Natural killer cell treated with Interleukin-12 subunit alpha and Interleukin-12 subunit beta and Interleukin-15 and Interleukin-18, amount 100 ng/mL, for 72 hours (primary cell): ENCODE measurements at places on chromosomes 3 and 15.

GRCh38 chr3:99134986-99135385 is 233.5 kb upstream of the DCBLD2 start:
- no peaks in the 10 kb centered on the region for H3K27me3 ChIP-seq
- DNase-seq, result no peak
- H3K4me1 ChIP-seq, result no peaks in the 10 kb centered on the region
- no peak overlapping the region for H3K4me3 ChIP-seq

- no peak for DNase-seq
- H3K4me1 ChIP-seq, result peaks cover 69% of the 10 kb centered on the region
- H3K27me3 ChIP-seq, result no peaks in the 10 kb centered on the region
- H3K4me3 ChIP-seq, result peak overlapping the region; percentile 85
These were observed 25.2 kb downstream of the OXNAD1 start for GRCh38 chr3:16290007-16290826.

DNA sequence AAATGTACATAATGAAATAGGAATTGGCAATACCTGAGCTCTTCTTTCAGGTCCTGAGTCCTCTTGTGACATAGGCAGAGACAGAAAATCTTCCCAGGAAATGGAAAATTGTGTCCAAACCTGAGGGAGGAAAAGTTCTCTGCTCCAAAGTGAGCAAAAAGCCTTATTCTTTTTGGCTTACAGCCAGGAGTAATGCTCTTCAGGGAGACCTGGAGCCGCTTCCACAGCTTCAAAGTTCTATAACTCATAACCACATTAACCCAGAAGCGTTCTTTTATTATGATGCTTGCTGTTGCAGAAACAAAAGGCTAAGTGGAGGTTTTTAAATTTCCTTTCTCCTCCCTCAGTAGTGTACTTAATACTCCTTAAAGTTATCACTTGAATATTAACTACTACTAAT is 633 bp downstream of the IGSF10 start:
- no peak overlapping the region for H3K27ac ChIP-seq
- peaks cover 2% of the 10 kb centered on the region for H3K4me1 ChIP-seq
- H3K4me3 ChIP-seq, result no peak overlapping the region
- H3K27me3 ChIP-seq, result peaks cover 36% of the 10 kb centered on the region
- no peak for DNase-seq
- no peaks in the 10 kb centered on the region for H3K36me3 ChIP-seq

DNA sequence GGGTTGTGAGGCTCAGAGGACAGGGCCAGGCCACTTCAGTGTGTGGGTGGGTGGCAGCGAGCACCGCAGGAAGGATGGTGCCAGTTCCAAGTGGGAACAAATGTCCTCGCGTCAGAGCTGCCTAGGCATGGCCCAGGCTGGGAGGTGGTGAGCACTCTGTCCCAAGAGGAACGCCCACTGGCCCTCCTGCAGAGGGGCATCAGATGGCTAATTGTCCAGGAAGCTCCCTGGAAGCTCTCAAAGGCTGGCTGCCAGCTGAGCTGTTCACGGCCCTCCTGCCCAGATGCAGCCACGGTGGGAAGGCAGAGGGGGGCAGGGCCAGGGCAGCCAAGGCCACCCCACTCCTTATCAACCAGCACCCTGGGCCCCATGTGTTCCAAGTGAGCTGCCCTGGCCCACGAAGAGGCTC is 55.2 kb downstream of the IQSEC1 start:
- no peaks in the 10 kb centered on the region for H3K27me3 ChIP-seq
- H3K36me3 ChIP-seq, result no peaks in the 10 kb centered on the region
- no peak overlapping the region for H3K4me3 ChIP-seq
- peak overlapping the region; percentile 98 for H3K27ac ChIP-seq
- H3K4me1 ChIP-seq, result peaks cover 34% of the 10 kb centered on the region

- no peaks in the 10 kb centered on the region for H3K4me1 ChIP-seq
- H3K27me3 ChIP-seq, result no peaks in the 10 kb centered on the region
- no peak overlapping the region for H3K4me3 ChIP-seq
- DNase-seq, result no peak
These were observed 62.7 kb downstream of the TIGIT start for GRCh38 chr3:114356525-114356924.

- peaks cover 7% of the 10 kb centered on the region for H3K4me1 ChIP-seq
- H3K36me3 ChIP-seq, result no peaks in the 10 kb centered on the region
- no peak overlapping the region for H3K4me3 ChIP-seq
- no peak for DNase-seq
- no peaks in the 10 kb centered on the region for H3K27me3 ChIP-seq
These were observed 370.6 kb upstream of the PROK2 start for GRCh38 chr3:72155391-72156064.

DNA sequence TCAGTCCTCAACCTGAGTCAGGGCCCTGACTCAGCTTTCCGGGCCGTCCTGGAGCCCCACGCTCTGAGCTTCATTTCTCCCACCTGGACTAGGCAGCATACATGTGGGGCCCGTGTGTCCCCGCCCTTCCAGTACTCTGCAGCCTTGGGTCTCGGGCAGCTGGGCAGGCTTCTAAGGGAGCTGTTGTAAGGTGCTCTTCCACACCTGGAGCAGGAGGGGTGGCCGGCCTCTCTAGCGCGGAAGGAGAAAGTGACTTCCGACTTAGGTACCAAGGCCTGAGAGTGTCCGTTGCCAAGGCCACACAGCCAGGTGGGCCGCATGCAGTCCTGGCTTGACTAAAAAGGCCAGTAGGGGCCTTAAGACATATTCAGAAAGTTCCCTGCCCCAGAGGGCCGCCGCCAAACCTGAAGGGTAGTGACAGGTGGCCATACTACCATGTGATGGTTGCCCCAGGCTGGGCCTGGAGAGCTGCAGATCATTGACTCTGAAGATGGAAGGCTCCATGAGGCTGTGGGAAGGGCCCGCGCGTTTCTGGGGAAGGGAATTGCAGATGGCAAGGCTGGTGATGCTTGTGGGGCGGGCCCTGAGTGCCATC is 9.4 kb upstream of the SEMA3B start:
- peak overlapping the region; percentile 58 for H3K4me3 ChIP-seq
- peaks cover 6% of the 10 kb centered on the region for H3K36me3 ChIP-seq
- peaks cover 12% of the 10 kb centered on the region for H3K4me1 ChIP-seq
- no peaks in the 10 kb centered on the region for H3K27me3 ChIP-seq

- peaks cover 24% of the 10 kb centered on the region for H3K27me3 ChIP-seq
- H3K4me3 ChIP-seq, result no peak overlapping the region
- no peaks in the 10 kb centered on the region for H3K36me3 ChIP-seq
- no peaks in the 10 kb centered on the region for H3K4me1 ChIP-seq
- H3K27ac ChIP-seq, result no peak overlapping the region
- no peak for DNase-seq
These were observed 16.1 kb downstream of the LRRC2 start for GRCh38 chr3:46549989-46550388.

GRCh38 chr3:10432156-10432845 is 73.1 kb downstream of the ATP2B2 start:
- DNase-seq, result no peak
- H3K27ac ChIP-seq, result no peak overlapping the region
- peaks cover 9% of the 10 kb centered on the region for H3K27me3 ChIP-seq
- peaks cover 13% of the 10 kb centered on the region for H3K4me1 ChIP-seq
- H3K36me3 ChIP-seq, result no peaks in the 10 kb centered on the region

DNA sequence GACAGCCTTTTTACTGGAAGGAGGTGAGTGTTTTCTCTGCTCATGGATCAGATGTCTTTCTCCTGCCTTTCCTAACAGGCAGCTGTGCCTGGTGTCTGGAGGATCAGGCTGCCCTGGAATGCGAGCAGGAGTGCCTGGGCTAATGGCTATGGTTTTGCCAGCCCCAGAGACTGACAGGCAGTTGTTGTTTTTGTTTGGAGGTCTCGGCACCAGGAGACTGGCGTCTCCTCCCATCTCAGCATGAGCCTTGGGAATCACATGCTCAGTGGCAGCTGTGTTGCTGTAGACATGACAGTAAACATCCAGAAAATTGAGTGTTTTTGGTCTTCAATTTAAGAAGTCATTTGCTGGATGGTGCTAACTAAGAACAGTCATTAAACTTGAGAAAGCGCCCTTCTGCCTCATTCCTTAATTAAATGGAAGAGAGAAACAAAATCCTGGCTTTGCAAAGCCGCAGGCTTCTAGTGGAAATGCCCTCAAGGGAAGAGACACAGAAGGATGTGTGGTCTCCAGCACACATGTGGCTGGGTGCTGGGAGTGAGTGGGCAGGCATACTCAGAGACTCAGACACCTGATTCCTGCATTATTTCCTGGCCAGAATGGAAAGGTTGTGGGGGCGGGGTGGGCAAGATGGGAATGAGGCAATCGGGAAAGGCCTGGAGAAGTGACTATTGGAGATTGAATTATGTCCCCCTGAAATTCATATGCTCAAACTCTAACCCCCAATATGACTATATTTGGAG is 97.0 kb upstream of the NMNAT3 start:
- H3K36me3 ChIP-seq, result no peaks in the 10 kb centered on the region
- no peak overlapping the region for H3K27ac ChIP-seq
- DNase-seq, result no peak
- H3K4me3 ChIP-seq, result no peak overlapping the region
- no peaks in the 10 kb centered on the region for H3K4me1 ChIP-seq
- H3K27me3 ChIP-seq, result peaks cover 5% of the 10 kb centered on the region

DNA sequence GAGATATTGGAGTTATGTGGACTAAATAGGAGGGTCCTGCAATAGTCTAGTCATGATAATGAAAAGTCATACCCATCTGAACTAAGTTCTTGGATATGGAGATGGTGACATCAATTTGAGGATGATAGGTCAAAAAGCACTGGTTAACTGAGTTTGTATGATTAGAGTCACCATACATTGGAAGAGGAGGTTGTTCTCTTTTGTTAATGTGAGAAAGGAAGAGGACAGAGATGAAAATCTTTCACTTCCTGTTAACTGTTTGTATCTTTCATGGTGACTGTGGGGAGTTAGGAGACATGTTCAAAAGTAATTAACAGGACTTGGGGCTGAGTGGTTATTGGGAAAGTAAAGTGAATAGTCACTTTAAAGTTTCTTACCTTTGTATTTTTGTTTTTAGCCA is 11.1 kb downstream of the TMEM62 start:
- H3K27me3 ChIP-seq, result no peaks in the 10 kb centered on the region
- peak overlapping the region; percentile 63 for H3K27ac ChIP-seq
- DNase-seq, result no peak
- peaks cover 10% of the 10 kb centered on the region for H3K36me3 ChIP-seq
- peaks cover 16% of the 10 kb centered on the region for H3K4me1 ChIP-seq
- H3K4me3 ChIP-seq, result peak overlapping the region; percentile 0

DNA sequence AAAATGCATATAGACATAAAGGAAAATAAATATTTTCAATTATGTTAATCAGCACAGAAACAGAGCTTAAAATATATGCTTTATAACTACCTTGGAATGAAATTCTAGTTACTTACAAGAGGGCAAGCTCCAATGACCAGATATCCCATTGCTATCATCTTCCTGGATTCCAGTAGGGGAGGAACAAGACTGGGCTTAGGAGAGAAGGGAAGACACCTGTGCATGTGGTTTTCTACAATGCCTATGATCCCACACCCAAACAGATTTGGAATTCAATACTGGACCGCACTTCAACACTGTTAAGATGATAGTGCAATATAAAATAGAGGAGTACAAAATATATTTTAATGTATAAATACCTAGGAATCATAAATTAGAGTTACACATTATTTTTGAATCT is 79.6 kb downstream of the ARPP21 start:
- DNase-seq, result no peak
- H3K4me3 ChIP-seq, result no peak overlapping the region
- no peak overlapping the region for H3K27ac ChIP-seq
- H3K4me1 ChIP-seq, result no peaks in the 10 kb centered on the region

DNA sequence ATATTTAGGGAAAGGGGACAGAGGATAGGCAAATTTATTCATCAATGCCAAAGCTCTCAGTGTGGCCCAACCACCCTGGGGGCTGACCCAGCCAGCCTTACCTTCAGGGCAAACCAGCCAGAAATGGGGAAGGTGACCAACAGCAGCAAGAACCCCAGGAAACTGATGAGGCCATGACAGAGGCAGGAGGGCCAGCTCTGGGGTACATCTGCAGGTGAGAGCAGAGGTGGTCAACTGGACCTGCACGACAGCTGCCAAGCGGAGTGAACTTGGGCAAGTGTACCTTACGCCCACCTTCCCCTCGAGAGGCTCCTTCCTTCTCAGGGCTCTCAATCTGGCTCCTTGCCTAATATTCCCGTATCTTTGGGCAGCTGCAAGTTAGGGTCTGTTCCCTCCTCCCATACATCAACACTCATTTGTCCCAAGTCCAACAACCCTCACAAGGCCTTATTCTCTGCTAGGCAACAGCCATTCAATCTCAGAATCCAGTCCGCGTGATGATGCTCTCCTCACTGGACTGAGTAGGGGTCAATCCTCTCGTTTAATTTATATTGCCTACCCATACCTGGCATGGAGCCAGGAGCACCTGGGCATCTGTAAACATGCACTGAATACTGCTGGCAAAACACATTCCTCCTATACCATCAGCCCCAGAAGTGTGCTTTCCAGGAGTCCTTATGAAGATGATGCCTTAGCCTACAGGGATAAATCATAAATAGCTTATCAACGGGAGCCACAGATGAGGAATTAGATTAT is 1.7 kb downstream of the STOML1 start:
- DNase-seq, result no peak
- H3K4me1 ChIP-seq, result peaks cover 24% of the 10 kb centered on the region
- H3K27ac ChIP-seq, result no peak overlapping the region
- H3K27me3 ChIP-seq, result no peaks in the 10 kb centered on the region
- H3K36me3 ChIP-seq, result no peaks in the 10 kb centered on the region

DNA sequence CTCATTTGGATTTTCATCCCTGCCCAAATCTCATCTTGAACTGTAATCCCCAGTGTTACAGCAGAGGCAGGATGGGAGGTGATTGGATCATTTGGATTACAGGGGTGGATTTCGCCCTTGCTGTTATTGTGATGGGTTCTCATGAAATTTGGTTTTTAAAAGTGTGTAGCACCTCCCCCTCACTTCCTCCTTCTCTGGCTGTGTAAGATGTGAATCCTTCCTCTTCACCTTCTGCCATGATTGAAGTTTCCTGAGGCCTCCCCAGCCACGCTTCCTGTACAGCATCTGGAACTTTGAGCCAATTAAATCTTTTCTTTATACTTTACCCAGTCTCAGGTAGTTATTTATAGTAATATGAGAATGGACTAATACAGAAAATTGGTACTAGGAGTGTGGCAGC is 316.8 kb downstream of the PLCL2 start:
- H3K4me3 ChIP-seq, result no peak overlapping the region
- peaks cover 21% of the 10 kb centered on the region for H3K36me3 ChIP-seq
- H3K27ac ChIP-seq, result no peak overlapping the region
- DNase-seq, result no peak
- H3K4me1 ChIP-seq, result no peaks in the 10 kb centered on the region

- H3K27ac ChIP-seq, result no peak overlapping the region
- H3K4me1 ChIP-seq, result no peaks in the 10 kb centered on the region
- DNase-seq, result no peak
- no peaks in the 10 kb centered on the region for H3K36me3 ChIP-seq
- H3K4me3 ChIP-seq, result no peak overlapping the region
These were observed 28.1 kb downstream of the DCLK3 start for GRCh38 chr3:36736301-36736700.

- no peak overlapping the region for H3K27ac ChIP-seq
- H3K4me1 ChIP-seq, result peaks cover 10% of the 10 kb centered on the region
- no peak overlapping the region for H3K4me3 ChIP-seq
- no peak for DNase-seq
These were observed 40.8 kb upstream of the ATP2B2 start for GRCh38 chr3:10546181-10546624.

GRCh38 chr3:143226678-143227291 is 107.2 kb downstream of the CHST2 start:
- DNase-seq, result no peak
- no peak overlapping the region for H3K4me3 ChIP-seq
- H3K27ac ChIP-seq, result no peak overlapping the region
- H3K4me1 ChIP-seq, result peaks cover 9% of the 10 kb centered on the region
- no peaks in the 10 kb centered on the region for H3K27me3 ChIP-seq
- no peaks in the 10 kb centered on the region for H3K36me3 ChIP-seq
